ENCODE measurements at places on chromosomes 1 and 21. TPM values are rescaled to one million over a fixed set of nuclear protein-coding genes. Genes with fewer than 3 reads are reported as not detected.

The VN1R5 gene
- not detected for total RNA-seq

The PLD5 gene
- total RNA-seq: 0.90 TPM

The WASF2 gene
- total RNA-seq: 31.0 TPM

The NBPF10 gene
- 1.3 TPM for total RNA-seq

The CCDC185 gene
- total RNA-seq: not detected

The DHDDS gene
- 46.7 TPM for total RNA-seq

The DPT gene
- not detected for total RNA-seq

The ALX3 gene
- not detected for total RNA-seq

DNA sequence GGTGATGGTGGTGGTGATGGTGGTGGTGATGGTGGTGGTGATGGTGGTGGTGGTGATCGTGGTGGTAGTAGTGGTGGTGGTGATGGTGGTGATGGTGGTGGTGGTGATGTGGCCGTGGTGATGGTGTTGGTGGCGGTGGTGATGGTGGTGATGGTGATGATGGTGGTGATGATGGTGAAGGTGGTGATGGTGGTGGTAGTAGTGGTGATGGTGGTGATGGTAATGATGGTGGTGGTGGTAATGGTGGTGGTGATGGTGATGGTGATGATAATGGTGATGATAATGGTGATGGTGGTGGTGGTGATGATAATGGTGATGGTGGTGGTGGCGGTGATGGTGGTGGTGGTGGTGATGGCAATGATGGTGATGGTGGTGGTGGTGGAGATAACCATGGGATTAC lies 6.8 kb upstream of the COL6A2 start:
- no peak for DNase-seq

DNA sequence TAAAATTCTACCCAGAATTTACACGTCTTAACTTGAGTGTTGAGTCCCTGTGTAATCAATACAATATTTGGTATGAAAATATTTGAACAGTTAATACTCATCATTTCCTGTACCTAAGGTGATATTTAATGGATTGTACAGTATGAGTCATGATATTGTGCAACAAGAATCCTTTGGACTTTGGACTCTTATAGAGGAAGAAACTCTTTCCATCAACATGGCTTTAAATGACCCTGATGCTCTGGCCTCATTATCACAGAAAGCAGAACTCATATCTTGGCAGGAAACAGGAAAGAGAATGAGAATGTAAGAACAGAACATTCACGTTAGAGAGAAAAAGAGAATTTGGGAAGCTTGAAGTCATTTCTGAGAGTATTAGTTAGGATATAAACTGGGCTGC lies 168.8 kb upstream of the B3GALT2 start:
- DNase-seq: peak; percentile 28

- DNase-seq: no peak
These were observed 12.6 kb downstream of the KRTAP10-1 start for GRCh38 chr21:44527156-44527982.

GRCh38 chr21:45877821-45878469 lies 103.6 kb upstream of the COL6A1 start:
- DNase-seq: peak; percentile 73

GRCh38 chr1:26275580-26276431 lies 4.1 kb upstream of the SH3BGRL3 start:
- peak; percentile 95 for DNase-seq

GRCh38 chr1:79388694-79389361 lies 382.3 kb upstream of the ADGRL4 start:
- DNase-seq: peak; percentile 34

- DNase-seq: no peak
These were observed at the start of gene GABRD for GRCh38 chr1:2019172-2019543. GABRD (plus strand) TSS chr1:2019345; CDS start chr1:2019424, 79 bp downstream.

DNA sequence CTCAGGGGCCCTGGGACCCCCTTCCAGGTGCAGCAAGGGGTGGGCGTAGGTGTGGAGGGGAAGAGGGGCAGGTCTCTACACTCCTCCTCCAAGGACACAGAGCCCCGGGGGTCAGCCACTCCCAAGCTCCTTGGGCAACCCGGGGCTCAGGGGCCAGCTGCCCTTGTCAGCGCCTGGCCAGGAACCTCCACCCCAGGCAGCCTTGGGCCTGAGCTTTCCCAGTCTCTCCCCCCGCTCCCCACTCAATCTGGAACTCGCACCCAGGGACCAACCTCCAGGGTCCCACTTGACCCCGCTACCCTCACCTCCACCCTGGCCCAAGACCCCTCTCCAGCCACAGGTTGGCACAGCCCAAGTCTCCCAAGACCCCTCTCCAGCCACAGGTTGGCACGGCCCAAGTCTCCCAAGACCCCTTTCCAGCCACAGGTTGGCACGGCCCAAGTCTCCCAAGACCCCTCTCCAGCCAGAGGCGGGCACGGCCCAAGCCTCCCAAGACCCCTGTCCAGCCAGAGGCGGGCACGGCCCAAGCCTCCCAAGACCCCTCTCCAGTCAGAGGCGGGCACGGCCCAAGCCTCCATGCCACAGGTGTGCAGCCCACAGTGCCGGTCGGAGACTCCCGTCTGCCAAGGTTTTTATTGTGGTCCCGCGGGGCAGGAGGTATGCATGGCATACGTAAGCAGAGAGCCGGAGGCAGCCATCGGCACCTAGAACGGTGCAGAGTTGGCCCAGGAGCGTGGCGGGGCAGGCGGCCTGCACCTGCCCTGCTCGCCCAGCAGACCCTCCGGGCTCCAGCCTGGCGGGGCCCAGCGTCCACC lies 3.0 kb downstream of the TNFRSF4 start:
- DNase-seq: no peak

DNA sequence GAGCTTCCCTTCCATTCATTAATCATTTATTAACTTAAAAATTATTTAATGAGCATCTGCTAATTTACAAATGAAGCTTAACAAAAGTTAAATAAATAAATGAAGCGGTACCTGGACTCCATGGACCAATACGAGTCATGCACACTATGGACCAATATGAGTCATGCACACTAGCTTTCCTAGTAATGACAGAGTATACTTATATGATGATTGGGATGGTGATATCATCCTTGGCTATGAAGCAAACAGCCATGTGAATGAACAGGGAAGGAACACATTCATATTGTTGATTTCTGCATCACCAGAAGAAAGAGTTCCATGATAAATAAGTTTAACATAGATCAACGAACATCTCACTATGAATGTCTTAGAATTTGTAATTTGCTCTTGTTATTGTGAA lies 109.9 kb downstream of the SPAG17 start:
- peak; percentile 1 for DNase-seq
